ENCODE measurements at places on chromosomes 4 and X.

DNA sequence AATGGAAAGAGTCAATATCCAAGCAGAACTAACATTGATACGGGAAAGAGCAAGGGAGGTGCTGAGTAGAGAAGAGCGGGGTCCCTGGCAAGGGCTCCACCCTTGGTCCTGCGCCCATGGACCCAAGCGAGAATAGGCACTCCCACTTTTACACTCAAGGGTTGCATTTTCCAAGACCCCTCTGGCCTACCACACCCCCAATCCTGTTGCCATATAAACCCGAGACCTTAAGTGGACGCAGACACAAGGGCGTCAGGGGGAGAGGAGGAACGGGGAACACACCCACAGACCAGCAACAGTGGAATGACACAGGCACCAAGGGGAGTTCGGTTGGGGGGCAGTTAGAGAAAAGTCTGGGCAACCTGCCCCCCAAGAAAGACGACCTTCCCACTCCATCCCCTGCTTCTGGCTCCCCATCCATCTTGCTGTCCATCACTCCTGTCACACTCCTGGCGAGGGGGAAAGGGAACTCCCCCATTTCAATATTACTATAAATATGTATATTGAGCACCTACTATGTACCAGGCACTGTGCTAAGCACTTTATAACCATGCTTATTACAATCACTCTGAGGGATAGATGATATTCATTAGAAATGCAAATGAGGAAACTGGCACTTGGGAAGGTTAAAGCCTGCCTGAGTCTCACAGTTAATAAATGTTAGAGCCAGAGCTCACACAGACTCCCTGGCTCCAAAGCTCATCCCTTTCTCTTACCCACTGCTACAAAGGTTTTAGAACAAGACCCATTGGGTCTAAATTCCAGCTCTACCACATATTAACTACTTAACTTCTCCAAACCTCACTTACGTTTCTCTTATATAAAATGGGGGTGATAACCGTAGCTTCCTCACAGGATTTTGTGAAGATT, 51.7 kb downstream of the SCD5 start:
- no peak for DNase-seq

DNA sequence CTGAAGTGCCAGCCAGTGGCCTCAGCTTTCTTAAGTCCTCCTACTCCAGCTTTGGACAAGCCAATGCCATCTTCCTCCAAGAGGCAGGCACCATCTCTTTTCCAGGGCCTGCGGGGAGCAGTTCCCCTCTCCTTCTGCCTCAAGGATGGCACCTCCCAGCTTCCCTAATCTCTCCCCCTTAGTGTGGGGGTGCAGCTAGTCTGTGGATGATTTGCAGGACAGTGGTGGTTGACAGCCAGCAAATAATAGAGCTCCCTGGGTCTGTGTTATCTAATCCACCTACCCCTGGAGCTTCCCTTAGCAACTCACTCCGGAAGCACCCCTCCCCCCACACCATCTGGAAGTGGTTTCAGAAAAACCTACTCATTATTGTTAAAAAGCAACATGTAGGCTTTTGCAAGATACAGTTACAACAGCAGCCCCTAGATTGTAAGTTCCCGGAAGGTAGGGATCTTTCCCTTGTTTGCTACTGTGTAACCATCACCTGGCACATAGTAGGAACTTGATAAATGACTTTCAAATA, 247.1 kb downstream of the BCOR start:
- DNase-seq: peak; percentile 12

DNA sequence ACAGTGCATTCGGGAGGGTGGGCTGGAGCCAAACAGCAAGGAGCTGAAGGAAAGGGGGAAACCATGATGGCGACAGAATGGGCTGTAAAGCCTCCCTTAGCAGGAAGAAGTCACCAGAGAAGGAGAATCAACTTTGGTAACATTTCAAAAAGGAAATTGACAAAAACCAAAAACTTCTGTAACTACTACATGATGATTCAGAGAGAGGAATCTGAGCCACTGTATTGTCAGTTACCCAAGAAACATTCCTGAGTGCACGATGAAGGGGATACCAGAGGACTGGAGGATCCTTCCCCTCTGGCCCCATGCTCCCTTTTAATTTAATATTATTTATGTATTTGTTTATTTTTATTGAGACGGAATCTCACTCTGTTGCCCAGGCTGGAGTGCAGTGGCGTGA, 26.3 kb downstream of the PDHA1 start:
- no peak for DNase-seq

GRCh38 chr4:188016754-188017153, 21.2 kb downstream of the ZFP42 start:
- DNase-seq: no peak

- no peak for DNase-seq
These were observed 126.9 kb downstream of the RNF150 start for GRCh38 chr4:141006242-141006802.

DNA sequence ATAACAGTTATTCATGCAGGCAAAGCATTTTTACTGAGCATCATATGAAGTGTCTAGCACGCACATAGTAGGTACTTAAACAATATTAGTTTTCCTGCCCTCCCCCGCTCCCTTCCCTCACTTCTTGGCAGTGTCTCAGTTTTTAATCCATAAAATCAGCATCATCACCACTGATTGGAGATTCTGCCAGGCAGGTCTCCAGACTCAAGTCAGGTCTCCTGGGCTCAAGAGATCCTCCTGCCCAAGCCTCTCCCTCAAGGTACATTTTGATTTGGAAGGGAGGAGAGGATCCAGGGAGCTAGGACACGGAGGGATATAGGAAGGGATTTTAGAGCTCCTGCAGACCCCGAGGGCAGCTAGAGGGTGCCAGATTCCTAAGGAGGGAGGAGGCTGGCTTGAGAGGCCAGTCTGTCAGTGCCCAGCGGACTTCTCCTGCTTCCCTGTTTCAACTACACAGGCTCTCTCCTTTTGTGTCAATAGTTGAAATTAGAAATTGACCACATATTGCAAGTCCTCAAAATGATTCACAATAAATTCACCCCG, 4.4 kb upstream of the FAT1 start:
- DNase-seq: no peak
